Dermis blood vessel endothelial cell (primary cell): ENCODE measurements at places on chromosomes 1 and 21. TPM values are rescaled to one million over a fixed set of nuclear protein-coding genes. Genes with fewer than 3 reads are reported as not detected.

Gene SNX7
- total RNA-seq: 37.9 and 54.0 TPM in 2 replicates

Gene PCNX2
- 0.51 and 0.60 TPM in 2 replicates for total RNA-seq

Gene MIGA1
- 16.1 and 19.9 TPM in 2 replicates for total RNA-seq

Gene OR6K3
- total RNA-seq: not detected in 2 replicates

Gene RNU1-1
- under 0.01 TPM in 2 replicates for total RNA-seq

Gene BLACAT1
- 0.19 TPM in 1 of 2 replicates, not detected in the other for total RNA-seq

Gene FCRL6
- total RNA-seq: not detected in 2 replicates

Gene RNU1-2
- total RNA-seq: under 0.01 TPM in 2 replicates

Gene CDA
- total RNA-seq: 2.4 and 2.6 TPM in 2 replicates

GRCh38 chr1:31297277-31298247 lies 730 bp downstream of the ZCCHC17 start:
- DNase-seq: peak; percentile 58

DNA sequence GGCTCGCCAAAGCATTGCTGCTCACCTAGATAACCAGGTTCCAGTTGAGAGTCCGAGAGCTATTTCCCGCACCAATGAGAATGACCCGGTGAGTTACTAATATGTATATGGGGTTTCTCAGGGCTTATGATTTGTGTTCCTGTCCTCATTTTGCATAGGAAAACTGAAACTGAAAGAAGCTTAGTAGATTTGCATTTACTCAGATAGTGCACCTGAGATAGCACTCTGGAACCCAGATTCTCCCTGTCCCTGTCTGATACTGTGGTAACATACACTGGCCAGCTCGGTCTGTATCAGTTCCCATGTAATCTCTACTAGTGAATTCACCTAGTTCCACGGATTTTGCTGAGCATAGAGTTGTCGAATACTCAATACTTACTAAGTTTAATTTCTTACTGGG lies 28.1 kb downstream of the DAP3 start:
- DNase-seq: no peak

- DNase-seq: no peak
Measured at GRCh38 chr1:201774224-201774982, 54.6 kb upstream of the IPO9 start.

GRCh38 chr1:211236633-211237320 lies 22.4 kb upstream of the RCOR3 start:
- no peak for DNase-seq

DNA sequence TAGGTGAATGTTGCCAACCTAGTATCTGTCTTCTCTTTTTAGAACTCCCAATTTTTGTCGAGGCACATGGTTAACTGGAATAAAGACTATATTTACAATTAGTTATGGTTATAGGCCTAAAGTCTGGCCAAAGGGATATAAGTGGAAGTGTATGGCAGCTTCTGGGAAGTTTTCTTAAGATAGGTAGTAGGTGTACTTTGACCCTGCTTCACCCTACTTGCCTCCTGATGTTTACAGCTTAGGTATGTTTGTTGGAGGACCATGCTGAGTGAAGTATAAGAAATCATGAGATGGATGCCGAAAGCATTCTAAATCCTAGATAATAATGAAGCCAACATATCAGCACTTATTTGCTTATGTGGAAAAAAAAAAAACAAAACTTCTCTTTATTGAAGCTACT lies 272.1 kb downstream of the S1PR1 start:
- DNase-seq: no peak

GRCh38 chr1:27643600-27644368 lies 8.8 kb upstream of the FGR start:
- DNase-seq: peak; percentile 74

DNA sequence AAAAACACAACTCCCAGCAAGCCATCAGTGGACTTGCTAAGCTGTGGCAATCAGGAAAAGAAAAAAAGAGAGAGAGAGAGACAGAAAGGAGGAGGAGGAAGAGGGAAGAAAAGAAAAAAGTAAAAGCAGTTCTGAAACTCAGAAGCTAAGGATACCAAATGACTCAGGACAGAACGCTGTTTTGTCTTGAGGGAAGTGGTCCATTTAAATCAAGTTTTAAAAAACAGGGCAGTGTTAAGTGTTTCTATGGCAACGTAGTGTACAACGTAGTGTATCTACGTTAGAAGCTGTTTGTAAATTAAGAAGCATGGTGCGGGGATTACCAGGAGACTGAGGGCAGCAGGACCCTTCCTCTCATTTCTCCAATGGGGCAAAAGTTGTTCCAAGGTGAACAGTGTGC lies 5.8 kb downstream of the ADORA3 start:
- no peak for DNase-seq

DNA sequence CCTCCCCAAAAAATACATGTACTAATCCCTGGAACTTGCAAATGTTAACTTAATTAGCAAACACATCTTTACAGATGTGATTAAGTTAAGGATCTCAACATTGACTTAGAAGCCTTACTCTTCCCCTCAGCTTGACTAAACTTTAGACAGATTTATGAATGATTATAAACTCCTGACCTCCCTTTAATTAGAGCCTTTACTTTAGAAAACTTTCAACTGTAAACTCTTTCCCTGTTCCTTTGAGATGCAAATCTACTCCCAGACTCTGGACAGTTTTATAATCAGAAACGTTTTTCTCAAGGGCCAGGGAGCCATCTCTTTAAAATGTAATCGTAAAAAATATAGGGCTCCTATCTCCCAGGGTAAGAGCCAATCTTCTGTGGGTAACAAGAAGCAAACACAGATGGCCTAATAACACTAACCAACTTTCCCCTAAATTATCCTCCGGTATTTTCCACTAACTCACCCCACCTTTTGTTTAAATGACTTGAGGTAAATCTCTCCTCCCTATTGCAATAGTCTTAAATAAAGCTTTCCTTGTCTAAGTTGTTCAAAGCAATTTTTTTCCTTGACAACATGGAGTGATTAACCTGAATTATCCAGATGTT lies 284.1 kb downstream of the BRINP3 start:
- no peak for DNase-seq

DNA sequence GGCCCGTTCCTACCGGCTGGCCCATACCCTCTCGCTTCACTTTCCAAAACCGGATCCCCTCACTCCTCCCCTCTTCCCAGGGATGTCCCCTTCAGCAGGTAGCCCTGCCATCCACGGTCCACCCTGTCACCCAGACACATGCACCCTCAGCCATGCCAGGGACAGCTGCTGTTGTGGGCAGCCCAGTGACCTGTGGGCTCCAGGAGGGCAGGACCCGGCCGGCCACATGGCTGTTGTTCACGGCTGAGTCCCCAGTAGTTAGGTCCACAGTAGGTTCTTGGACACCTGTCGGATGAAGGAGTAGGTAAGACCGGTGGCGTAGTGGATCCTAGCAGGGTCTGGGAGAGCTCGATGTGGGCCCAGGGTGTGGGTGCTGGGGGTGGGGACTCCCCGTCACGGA lies 12.5 kb downstream of the SPSB1 start:
- no peak for DNase-seq

DNA sequence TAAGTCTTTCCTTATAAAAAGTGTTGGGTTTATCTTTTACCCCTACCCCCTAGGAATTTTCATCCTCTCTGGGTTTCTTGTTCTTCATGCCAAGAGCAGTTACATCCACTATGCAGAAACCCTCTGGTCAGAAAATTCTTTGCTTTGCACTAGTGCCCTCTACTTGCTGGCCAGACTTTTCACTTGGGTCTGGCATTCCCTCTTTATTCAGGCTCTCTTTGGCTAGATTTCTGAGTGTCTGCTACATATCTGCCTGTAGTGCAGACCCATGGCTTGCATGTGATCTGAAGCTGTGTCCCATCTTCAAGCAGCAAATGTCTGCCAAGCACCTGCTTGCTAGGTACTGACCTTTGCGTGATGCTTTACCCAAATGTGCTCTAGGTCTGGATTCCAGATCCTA lies 237.0 kb downstream of the GPATCH2 start:
- DNase-seq: no peak

- peak; percentile 97 for DNase-seq
Measured at GRCh38 chr1:32989160-32990050, 24.8 kb upstream of the RNF19B start.

- no peak for DNase-seq
Measured at GRCh38 chr1:186188736-186189135, 186.3 kb downstream of the TPR start.

GRCh38 chr1:101587741-101588140 lies 350.9 kb downstream of the S1PR1 start:
- DNase-seq: peak; percentile 22

- peak; percentile 32 for DNase-seq
Measured at GRCh38 chr21:36381841-36382589, 3.2 kb upstream of the CHAF1B start.

- no peak for DNase-seq
Measured at GRCh38 chr1:199982606-199983005, 44.9 kb upstream of the NR5A2 start.

DNA sequence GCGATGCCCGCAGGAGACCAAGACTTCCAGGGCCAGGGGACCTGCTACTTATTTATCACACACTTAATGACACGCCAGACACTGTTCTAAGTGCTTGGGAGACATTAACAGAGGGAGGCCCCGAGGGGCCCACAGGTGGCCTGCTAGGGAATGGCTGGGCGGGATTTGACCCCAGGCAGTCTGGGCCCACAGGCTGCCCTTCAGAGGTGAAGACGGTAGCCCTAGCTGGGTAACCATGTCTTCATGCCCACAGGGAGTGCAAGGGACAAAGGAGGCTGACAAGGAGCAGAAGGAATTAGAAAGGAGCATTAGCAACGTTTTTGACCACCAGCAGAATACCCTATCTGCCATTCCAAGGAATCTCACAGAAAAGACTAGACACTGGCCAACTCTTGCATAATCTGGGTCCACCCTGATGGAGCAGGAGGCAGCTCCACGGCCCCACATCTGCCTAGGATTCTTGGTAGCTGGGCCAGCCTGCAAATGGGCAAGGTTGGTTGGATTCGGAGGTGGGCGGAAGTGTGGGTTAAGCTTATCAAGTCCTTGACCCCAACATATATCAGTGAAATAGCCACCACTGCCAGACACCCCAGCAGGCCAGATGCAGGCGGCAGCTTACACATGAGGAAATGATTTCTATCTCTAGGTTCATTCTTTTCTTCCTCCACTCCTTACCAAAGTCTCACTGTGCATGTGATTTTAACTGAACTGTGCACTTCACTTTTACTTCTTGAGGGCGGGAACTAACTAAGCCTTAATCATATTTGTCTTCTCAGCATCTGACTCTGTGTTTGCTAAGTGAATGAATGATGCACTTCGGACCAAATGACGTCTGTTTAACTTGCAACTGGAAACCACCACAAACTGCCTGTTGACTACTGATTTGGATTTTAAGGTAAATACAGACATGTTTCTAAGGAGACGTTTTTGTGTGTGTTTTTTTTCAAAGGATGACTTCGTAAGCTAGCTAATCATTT lies 3.4 kb upstream of the ETS2 start:
- DNase-seq: no peak

DNA sequence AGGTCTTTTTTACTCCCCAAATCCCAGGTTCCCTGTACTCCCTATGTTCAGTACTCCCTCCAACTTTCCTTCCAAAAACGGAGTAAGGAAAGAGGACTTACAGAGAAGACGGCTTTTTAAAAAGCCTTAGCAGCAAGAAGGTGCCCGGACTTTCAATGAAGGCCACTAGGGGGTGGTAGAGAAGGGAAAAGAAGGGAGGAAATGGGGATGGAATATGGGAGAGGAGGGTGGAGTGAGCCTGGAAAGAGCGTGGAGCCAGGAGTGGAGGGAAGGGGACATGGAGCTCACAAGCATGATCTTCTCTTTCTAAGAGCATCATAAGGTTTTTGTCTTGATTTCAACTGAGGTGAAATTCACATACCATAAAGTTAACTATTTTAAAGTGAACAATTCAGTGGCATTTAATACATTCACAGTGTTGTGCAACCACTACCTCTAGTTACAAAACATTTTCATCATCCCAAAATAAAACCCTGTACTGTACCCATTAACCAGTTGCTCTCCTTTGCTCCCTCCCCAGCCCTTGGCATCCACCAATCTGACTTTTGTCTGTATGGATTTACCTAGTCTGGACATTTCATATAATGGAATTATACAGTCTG lies 129.9 kb downstream of the ZNF281 start:
- peak; percentile 77 for DNase-seq

DNA sequence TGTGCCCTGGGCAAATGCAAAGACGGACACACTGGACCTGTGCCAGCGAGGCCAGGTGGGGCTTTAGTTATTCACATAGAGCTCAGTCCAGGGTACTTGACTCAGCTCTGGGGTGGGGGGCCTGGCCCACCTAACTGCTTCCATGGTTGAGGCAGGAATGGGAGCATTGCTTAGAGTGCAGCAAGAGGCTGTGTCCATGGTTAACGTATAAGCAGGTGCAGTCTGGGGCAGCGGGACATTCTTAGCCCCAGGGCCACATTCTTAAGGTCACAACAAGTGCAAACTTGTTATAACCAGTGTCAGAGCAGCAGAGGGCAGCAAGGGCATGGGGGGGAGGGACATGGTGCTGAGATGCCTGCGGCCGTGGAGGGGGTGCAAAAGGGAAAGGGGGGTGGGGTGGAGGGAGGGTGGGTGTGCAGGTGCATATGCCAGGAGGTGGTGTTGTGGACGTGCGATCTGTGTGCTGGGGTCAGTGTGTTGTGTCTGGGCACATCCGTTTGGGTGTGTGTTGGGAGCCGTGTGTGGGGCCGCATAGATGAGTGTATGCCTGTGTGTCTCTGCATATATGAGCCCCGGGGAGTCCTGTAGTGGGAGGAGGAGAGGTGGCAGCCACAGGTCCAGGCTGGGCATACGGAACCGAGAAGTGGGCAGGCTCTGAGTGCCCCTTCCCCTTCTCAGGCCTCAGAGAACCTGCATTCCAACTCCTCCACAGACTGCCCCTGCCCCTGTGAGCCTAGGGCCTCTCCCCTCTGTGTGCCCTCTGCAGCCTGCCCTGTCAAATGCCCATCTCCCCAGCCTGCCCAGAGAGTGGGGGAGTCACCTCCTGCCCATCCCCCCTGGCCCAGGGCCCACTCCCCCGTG lies 8.4 kb downstream of the KCNJ10 start:
- DNase-seq: no peak

DNA sequence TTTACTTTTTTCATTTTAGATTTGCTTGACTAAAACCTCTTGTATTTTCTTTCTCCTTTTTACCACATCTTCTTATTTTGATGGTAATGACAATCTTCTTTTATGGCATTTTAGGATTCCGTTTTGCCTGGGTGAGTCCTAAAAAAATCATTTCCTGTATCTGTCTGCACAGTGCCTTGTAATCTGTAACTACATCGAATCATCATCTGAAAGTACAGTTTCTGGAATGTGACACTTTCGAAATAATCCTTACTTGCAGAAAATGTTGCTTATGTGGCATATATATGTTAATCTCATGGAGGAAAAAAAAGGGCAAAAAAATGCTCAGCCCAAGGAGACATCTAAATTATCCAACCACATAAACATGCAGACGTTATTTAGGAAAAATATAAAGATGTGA lies 29.0 kb downstream of the GREM2 start:
- no peak for DNase-seq

- peak; percentile 77 for DNase-seq
Measured at GRCh38 chr1:201877877-201878401, 10.8 kb upstream of the SHISA4 start.

GRCh38 chr1:34976384-34977209 lies 8.6 kb downstream of the TMEM35B start:
- no peak for DNase-seq

- no peak for DNase-seq
Measured at GRCh38 chr1:113981962-113982931, 3.0 kb downstream of the OLFML3 start.
